DMS79 treated with DMSO at 0.1 percent for 48 hours (cell line): ENCODE measurements at places on chromosomes 1 and 21.

GRCh38 chr1:231338270-231339128, at the start of gene SPRTN:
Gene SPRTN, plus strand, starts transcription at chr1:231338293. Its CDS starts 91 bp downstream, at chr1:231338384.
- no peak for DNase-seq

GRCh38 chr1:174352883-174353608, 94.7 kb upstream of the GPR52 start:
- DNase-seq, result no peak

DNA sequence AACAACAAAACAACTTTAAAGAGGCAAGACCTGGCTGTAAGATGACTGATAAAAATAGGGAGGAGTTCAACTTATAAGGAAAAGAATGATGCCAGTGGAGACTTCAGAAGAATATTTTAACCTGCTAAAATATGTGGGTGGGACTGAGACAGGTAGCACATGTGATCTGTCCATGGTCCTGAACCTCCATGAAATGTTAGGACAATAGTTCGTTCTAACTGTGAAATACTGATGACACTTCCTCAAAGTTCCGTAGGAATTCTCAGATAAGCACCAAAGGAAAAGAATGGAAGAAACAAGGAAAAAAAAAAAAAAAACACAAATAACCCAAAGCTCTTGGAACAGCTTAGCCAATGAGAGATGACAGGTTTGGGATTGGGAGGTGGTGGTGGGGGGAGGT, 44.7 kb downstream of the CDC42BPA start:
- no peak for DNase-seq

GRCh38 chr21:15682186-15682895, 47.4 kb upstream of the USP25 start:
- DNase-seq, result no peak

GRCh38 chr1:98360864-98361263, 300.7 kb upstream of the SNX7 start:
- DNase-seq, result no peak

- DNase-seq, result no peak
These were observed 58.9 kb downstream of the ERG start for GRCh38 chr21:38439426-38439825.

GRCh38 chr1:7902478-7903085, 38.1 kb downstream of the TNFRSF9 start:
- DNase-seq, result peak; percentile 89

- DNase-seq, result peak; percentile 85
These were observed 41.7 kb downstream of the PLXNA2 start for GRCh38 chr1:208202333-208202995.

DNA sequence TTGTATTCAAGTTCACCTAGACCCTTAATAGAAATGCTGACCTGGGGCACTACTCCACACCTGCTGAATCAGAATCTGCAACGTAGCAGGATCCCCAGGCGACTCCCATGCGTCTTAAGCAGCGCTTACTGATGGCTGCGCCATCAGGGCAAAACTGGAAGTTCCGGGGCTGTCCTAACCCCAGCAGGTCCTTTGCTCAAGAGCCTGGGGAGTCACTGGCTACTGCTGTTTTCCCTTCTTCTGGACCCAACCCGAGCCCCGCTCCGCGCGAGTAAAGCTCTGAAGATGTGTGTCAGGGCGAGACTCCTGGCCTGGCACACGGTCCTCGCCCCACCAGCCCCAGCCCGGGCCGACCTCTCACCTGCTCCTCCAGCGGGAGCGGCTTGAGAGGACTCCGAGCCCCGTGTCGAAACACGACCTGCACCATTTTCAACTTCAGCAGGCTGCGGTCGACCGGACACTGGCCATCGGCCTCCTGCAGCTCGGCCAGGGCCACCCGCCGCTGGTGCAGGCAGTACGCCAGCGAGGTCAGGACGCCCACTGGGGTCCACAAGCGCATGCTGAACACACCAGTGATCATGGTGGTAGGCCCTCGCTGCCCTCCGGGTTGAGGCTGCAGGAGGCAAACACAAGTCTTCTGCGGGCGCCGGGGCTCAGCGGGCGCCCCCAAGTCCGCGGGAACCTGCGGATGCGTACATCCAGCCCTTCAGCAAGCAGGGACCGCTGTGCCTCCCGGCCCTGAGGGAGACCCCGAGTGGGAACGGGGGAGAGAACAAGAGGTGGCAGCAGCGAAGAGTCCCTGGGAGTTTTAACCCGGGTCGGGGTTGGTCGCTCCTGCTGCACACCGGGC, 630 bp downstream of the ACP6 start:
- DNase-seq, result peak; percentile 29

- no peak for DNase-seq
These were observed 8.6 kb downstream of the JAM2 start for GRCh38 chr21:25647647-25648046.

GRCh38 chr1:246302251-246302625, 204.8 kb downstream of the SMYD3 start:
- DNase-seq, result no peak

DNA sequence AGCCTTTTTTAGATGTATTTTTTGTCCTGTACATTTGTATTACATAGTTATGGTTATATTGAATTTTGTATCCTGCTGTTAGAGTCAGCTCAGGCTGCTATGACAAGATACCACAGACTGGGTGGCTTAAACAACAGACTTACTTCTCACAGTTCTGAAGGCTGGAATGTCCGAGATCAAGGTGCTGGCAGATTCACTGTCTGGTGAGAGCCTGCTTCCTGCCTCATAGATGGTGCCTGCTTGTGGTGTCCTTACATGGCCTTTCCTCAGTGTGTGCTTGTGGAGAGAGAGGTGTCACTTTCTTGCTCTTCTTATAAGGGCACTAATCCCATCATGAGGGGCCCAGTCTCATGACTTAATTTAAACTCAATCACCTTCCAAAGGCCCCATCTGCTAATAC, 23.1 kb upstream of the MYSM1 start:
- DNase-seq, result no peak

DNA sequence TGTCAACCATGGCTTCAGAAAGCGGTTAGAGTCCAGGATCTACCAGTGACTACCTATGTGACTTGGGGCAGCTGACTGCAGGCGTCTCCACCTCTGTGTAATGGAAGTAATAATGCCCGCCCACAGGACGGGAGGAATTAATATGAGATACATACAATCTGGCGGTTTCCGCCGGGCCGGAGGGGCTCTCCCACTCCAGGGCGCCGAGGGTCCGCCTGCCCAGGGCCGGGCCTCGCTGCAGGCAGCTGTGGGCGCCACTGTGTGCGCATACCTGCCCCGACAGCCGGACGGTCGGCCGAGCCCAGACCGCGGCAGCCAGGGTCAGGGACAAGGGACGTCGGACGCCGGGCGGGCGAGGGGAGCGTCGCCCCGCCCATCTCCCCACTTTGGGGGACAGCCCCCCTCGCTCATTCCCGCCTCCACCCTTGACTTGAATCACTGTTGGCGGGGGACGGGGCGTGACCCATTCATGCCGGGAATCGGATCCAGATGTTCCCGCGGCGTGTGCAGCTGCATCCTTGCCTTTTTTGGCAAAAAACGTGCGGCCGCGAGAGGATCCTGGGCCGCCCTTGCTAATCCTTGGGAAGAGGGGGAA, 6.0 kb upstream of the SF3A3 start:
- DNase-seq, result peak; percentile 90

GRCh38 chr21:29777160-29777559, 162.6 kb downstream of the GRIK1 start:
- no peak for DNase-seq

- no peak for DNase-seq
These were observed 55.7 kb downstream of the WARS2 start for GRCh38 chr1:119084798-119085197.

- no peak for DNase-seq
These were observed at the start of gene SPOCD1 for GRCh38 chr1:31815752-31816500. Gene SPOCD1, minus strand, starts transcription at chr1:31816022. Its CDS starts 689 bp downstream, at chr1:31815333.

GRCh38 chr1:157993147-157993917, at the start of gene KIRREL1:
Gene KIRREL1, plus strand, starts transcription at chr1:157993645. Its CDS starts 32 bp downstream, at chr1:157993677.
- no peak for DNase-seq
